Stimulated activated CD4-positive, alpha-beta T cell treated with anti-CD3 and anti-CD28 coated beads, Interleukin-4, amount 100 ng/mL, for 1 hour (primary cell): ENCODE measurements at places on chromosomes 1 and 21.

GRCh38 chr21:34726627-34727337, 58.0 kb downstream of the CLIC6 start:
- DNase-seq: no peak

DNA sequence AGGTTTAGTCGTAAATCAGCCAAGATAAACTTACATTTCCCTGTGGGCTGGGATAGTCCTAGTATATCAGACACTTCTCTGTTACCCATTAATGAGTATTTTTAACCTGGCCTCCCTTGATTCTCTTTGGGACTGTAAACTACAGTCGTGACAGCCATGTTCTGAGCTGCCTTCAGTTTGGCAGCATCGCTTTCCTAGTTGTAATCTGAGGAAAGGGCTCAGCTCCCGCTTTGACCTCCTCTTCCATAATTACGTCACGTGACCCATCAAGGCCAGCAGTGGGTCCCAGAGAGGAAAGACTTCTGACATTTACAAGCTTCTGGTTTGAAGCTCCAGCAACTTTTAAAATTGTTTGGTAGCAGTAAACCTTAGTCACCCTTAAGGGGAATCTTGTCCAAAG, 34.6 kb upstream of the MTR start:
- DNase-seq: no peak

- DNase-seq: no peak
Observed at GRCh38 chr1:171344473-171344820, 30.5 kb downstream of the FMO4 start.

DNA sequence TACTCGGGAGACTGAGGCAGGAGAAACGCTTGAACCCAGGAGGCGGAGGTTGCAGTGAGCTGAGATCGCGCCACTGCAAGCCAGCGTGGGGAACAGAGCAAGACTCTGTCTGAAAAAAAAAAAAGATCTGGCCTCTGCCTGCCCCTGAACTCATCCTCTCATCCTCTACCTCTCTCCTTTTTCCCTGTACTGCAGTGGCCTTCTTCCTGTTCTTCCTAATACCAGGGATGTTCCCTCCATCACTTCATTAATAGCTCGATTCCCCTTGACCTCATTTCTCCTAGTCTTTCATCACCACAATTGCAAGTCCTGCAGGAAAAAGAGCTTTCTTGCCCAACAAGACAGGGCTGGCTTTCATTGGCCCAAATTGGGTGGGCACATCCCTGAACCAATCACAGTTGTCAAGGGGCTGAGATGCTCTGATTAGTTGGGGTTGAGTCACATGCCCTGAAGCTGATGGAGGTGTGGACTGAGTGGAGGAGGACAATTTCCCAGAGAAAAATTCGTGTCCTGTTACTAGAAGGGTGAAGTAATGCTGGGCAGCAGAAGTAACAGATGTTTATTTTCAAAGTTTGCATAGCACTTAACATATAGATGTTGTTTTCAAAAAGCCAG, 86.8 kb upstream of the PUM1 start:
- DNase-seq: no peak

DNA sequence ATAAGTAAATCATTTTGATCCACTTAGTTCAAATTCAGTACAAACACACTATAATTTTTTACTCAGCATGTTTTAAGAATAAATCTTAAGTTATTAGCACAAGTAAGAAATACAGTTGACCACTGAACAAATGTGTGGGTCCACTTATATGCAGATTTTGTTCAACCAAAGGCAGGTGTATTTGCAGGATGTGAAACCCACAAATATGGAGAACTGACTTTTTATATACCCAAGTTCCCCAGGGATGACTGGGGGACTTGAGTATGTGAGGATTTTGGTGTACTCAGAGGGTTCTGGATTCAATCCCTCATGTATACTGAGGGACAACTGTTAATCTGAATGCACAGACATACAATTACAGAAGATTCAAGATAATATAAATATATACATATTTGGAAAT, 25.7 kb upstream of the ERICH3 start:
- DNase-seq: no peak

DNA sequence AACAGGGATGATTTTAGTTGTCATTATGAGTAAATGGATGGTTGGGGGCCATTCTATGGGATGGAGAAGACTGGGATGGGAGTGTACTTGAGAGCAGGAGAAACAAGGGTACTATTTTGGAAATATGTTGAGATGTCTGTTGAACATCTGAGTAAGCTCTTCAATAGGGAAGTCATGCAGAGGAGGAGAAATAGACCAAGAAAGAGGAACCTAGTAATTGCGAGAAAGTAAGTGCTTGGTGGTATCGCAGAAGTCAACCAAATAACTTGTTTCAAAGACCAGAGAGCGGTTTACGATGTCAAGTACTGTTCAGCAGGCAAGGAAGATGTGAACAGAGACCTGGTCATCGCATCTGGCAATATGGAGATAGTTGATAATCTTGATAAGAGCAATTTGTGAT, 22.4 kb upstream of the CHRM3 start:
- DNase-seq: no peak

- DNase-seq: no peak
Observed at GRCh38 chr1:184036517-184036949, 995 bp downstream of the COLGALT2 start.

GRCh38 chr1:160351629-160352028, 8.4 kb downstream of the NCSTN start:
- DNase-seq: no peak

DNA sequence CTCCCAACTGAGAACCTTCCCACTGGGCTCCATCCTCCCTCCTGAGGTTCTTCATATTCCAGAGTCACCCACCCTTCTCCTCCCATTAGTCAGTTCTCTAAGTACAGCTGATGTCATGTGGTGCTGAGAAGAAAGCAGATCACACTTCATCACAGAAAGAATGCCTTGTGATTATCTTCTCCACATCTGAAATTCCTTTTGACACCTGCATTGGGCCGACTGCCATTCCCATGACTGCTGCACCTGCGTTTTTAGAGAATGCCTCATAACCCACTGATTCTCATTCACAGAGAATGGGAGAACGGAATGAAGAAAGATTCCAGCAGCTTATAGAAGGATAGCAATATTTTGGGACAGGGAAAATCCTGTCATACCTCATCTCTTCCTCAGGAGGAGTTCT, 14.3 kb downstream of the LEPR start:
- DNase-seq: no peak

DNA sequence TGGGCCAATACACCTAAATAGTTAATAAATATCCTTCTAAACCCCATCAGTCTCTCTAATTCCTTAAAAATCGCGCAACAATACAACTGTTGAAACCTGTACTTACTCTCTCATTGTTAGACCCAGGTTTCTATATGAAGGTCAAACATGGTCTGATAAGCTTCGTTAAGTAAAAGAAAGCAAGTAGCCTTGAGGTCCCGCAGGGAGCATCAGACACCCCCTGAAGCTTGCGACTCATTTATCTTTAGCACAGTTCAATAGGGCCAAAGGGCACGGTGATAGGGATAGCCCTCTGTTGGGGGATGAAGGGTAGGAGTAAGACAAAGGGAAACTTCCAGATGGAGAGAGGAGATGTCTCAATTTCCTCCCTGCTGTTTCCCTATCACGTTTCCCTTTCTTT, 27.3 kb upstream of the THEM4 start:
- no peak for DNase-seq

GRCh38 chr1:220307607-220308006, 35.4 kb upstream of the RAB3GAP2 start:
- DNase-seq: no peak

DNA sequence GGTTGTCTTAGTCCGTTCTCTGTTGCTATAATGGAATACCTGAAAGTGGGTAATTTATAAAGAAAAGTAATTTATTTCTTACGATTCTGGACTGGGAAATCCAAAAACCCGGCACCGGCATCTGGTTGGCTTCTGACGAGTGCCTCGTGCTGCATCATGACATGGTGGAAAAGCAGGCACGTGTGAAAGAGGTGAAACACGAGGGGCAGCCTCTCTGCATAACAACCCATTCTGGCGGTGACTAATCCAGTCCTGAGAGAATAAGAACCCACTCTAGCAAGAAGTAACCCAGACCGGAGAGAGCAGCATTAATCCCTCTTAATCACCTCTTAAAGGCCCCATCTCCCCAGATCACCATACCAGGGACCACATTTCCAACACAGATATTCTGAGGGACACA, 2.7 kb upstream of the EDEM3 start:
- DNase-seq: no peak

- no peak for DNase-seq
Observed at GRCh38 chr1:18304151-18304869, 176.4 kb upstream of the KLHDC7A start.

DNA sequence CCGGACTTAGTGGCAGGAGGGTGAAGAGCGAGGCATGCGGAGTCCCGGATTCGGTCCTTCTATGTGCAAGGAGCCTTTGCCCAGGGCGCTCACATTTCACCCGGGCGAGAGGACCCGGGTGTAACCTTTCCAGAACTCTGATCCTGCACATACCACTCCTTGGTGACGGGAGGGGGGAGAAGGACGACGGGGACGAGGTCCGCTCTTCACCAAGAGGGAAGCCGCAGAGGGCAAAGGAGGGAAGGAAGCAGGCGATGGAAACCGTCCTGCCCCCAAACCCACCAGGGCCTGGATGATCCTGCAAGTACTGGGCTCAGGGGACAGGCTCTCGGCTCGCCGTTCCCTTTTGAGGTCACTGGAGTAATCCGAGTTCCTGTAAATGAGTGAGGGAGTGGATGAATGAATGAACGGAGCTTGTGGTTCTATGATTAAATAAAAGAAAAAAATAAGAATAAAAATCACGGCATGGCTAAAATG, 993 bp downstream of the SYPL2 start:
- DNase-seq: no peak

- DNase-seq: no peak
Observed at GRCh38 chr1:223253916-223254315, 110.1 kb downstream of the SUSD4 start.

DNA sequence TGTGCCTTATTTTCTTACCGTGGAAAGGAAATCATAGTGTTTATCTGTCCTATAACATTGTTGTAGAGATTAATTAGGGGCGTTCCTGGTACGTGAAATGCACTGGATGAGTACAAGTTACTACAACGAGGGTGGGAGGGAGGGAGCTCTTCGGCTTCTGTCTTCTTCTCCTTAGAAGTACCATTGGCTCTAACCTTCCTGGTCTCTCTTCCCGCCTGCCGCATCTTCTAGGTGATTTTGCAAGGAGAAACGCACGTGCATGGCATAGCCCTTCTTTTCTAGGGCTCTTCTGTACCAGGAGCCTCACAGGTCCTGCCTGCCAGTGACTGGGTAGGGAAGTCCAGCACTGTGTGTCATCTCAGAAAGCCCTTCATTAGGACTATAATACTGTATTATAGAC, 16.8 kb downstream of the SH3BP5L start:
- no peak for DNase-seq

GRCh38 chr1:245614476-245614875, 459.7 kb downstream of the KIF26B start:
- no peak for DNase-seq

DNA sequence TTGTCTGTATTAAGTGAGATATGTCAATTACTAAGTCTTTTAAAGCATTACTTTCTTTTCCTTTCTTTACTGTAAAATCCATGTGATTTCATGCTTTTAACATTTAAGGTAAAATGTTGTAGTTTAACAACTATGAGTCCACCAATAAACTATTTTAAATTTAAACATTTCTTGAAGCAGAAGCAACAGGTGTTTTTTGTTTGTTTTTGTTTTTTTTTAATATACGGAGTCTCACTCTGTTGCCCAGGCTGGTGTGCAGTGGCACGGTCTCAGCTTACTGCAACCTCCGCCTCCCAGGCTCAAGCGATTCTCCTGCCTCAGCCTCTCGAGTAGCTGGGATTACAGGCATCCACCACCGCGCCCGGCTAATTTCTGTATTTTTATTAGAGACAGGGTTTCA, 15.6 kb downstream of the AIDA start:
- DNase-seq: no peak

- DNase-seq: peak; percentile 40
Observed at GRCh38 chr1:116909512-116910378, at the start of gene PTGFRN. PTGFRN (plus strand) TSS chr1:116909916; CDS start chr1:116910204, 288 bp downstream.

GRCh38 chr1:64005801-64006200, 197.6 kb upstream of the UBE2U start:
- DNase-seq: no peak

- no peak for DNase-seq
Observed at GRCh38 chr1:183270541-183271141, 84.6 kb downstream of the LAMC2 start.

DNA sequence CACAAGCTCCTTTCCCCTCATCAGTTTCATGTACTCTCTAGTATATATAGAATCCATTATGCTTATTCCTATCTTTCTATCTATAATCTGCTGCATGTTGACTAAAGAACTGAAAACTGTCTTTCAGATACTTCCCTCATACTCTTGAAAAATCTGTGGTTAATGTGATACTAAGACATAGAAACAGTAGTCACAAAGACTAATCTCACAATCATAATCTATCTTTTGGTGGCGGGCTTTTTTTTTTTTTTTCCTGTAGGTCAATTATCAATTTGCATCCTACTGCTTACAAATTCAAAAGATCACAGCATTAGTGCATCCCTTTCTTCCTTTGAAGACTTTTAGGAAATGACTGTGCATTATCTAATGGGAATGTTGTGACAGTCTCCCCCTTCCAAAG, 4.7 kb downstream of the UBR4 start:
- no peak for DNase-seq

DNA sequence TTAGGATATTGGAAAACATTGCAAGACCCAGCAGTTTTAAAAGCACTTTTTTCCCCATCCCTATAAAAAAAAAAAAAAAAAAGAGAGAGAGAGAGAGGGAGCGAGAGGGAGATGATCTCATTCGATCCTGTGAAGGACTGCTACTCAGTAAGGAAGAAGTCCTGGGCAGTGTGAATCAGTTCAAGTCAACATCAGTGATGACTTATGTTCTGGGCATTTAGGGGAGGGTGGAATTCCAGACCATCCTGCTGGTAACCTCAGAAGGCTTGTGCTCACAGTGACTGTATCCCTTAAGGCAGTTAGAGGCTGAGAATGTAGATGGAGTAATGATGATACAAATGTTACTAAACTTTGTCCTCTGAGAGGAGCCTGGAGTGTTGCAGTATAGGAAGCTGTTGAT, 151.4 kb downstream of the TGFB2 start:
- DNase-seq: no peak

GRCh38 chr21:42983103-42983502, 8.7 kb downstream of the PKNOX1 start:
- DNase-seq: no peak

GRCh38 chr1:202571719-202572339, 138.4 kb downstream of the SYT2 start:
- no peak for DNase-seq

DNA sequence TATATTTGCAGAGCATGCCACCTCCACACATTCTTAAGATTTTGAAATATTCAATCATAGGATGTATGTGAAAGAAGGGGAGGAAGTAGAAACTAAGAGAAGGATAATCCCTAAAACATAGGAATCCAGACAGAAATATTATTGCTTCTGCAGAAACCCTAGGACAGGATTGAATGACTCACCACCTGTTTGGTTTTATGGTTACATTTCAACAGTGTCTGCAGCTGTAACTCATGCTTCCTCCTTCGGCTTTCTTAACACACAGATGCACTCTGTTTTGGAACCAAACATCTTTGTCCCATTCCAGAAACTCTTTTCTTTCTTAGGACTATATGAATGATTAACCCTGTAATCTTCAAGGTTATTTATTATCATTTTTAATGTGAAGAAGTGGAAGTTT, 20.7 kb downstream of the RGS7 start:
- DNase-seq: no peak

- DNase-seq: no peak
Observed at GRCh38 chr1:41823471-41823870, 95.3 kb downstream of the HIVEP3 start.

- no peak for DNase-seq
Observed at GRCh38 chr1:6824665-6825368, 39.6 kb downstream of the CAMTA1 start.
